ENCODE measurements at places on chromosomes 7 and 10. TPM values are rescaled to one million over a fixed set of nuclear protein-coding genes. Genes with fewer than 3 reads are reported as not detected.

CRHR2 gene
- not detected for total RNA-seq

DNA sequence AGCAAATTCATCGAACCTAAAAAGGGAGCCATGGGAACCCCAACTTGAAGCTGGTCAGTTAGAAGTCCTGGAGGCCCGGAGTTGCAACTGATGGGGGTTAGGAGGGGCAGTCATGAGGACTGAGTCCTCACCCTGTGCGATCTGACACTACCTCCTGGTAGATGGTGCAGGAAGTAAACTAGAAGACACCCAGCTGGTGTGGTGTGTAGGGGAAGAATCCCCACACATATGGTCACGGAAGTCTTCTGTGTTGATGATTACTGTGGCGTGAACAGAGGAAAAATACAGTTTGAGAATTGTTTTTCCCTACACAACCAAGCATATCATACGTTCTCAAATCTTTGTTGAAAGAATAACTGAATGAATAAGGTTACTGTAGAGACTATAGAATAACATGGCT lies 164.6 kb upstream of the KCTD7 start:
- DNase-seq = no peak

- DNase-seq = peak; percentile 96
Measured at GRCh38 chr7:129224251-129225205, at the start of gene AHCYL2. Gene AHCYL2, plus strand, starts transcription at chr7:129225030.

- no peak for DNase-seq
Measured at GRCh38 chr10:74320026-74320425, 169.0 kb downstream of the ADK start.

DNA sequence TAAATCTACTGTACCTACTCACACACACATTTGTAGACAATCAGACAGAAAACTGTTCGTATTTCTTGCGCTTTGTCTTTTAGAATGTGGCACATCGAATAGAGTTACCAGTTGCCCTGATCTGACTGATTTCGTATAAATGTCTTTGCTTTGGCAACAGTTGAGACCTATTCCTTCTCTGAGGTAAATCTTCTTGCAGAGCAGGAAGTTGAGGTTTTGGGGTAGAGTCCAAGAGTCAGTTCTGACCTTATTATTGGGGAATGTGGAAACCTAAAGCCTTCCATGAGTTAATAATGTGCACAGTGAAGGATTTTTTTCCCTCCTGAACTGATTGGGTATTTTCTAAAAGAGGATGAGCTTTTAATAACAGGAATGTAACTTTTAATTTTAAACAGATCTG lies 135.3 kb downstream of the KIAA1217 start:
- peak; percentile 96 for DNase-seq

DNA sequence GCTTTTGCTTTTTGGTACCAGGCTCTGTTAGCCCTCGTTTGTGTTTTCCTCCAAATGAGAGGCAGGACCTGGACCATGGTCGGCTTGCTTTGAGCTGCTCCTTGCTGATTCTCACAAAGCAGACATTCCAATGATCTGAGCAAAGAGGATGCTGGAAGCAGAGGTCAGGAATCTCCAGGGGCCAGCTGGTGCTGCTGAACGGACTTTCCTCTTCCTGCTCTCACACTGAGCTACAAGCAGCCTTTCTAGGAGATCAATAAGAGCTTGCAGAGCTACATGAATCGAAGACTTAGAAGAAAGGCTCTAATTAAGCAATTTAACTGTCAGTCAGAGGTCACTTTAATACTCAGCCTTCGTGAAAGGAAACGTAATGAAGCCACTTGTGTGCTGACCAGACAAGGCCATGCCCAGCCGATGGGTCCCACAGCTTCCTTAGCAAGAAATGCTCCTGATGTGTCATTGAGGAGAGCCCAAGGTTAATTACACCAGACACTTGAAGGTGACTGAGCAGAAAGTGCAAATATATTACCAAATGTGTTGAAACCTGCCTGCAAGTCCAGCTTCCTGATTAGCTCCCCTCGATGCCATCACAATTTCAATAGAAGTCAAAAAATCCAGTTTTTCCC lies 151.3 kb upstream of the RSU1 start:
- DNase-seq = peak; percentile 85

DNA sequence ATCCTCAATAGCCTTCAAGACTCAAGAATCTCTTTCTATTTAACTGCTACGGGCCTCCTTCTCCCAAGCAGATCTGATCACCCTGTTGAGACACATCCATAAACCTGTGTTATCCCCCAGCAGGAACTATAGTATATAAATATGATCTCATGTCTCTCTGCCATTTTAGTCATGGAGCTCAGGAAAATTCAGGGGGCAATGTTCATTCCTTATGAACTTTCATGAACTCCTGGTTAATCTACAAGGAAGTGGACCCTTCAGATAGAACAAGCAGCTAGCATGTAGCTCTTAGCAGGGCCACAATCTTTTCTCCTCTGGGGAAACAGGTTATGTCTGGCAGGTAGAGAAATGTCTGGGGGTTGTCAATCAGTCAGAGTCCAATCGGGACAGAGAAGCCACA lies 8.9 kb downstream of the PRR15 start:
- DNase-seq = no peak

All from fibroblast of the aortic adventitia (primary cell).